ENCODE measurements at places on chromosomes 11 and 22.

GRCh38 chr22:18968011-18968749, 32.1 kb upstream of the PRODH start:
- no peak for DNase-seq

- DNase-seq, result no peak
These were observed 3.7 kb downstream of the ACAD8 start for GRCh38 chr11:134257101-134257500.

DNA sequence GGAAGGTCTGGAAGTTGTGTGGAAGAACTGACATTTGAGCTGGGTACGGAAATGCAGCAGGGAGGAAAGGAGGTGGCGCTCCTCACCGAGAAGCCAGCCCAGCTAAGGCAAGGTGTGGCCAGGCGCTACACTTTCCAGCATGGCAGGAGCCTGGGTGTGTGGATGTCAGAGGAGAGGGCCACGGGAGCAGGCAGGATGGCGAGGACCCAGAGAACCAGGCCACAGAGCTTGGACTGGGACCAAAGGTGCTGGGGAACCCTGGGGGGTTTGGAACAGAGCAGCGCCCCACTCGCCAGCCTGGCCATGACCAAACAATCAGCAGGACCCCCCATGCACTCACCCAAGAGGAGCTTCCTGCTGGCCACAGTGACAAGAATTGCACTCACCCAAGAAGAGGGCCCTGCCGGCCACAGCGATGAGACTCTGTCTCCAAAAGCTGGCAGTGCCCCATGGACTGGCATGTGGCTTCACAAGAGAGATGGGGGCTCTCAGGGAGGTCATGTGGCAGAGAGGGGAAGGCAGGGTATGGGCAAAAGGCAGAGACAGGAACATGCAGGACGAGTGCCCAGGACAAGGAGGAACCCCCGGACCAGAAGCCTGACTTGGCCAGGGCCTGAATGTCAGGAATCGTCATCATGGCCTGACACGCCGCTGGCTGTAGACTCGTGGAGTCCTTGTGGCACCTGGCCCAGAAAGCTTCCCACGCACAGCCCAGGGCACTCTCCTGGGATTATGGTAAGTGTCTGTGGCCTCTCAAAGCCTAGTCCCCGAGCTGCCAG, 45.4 kb downstream of the IGF2 start:
- no peak for DNase-seq

- DNase-seq, result no peak
These were observed 129.1 kb downstream of the EHF start for GRCh38 chr11:34749666-34750659.

DNA sequence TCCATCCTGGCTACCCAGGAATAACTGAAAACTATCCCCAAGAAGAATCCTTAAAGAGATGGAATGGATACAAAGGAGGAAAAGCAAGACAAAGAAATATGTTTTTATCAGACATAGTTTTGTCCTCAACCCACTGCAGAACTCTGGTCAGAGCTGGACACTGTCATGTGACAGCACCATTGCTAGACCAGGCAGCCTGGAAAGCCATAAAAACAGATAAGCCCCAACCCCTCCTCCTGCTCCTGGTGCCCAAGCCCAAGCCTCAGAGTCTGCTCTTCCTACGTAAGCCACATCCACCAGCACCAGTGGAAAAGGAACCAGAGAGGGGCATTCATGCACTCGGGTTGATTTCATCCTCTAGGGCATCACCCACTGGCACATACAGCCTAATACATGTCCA, 116.9 kb downstream of the TRIM29 start:
- no peak for DNase-seq

GRCh38 chr11:5703741-5704536, 14.3 kb downstream of the TRIM22 start:
- no peak for DNase-seq

- DNase-seq, result no peak
These were observed 113.8 kb downstream of the NECTIN1 start for GRCh38 chr11:119615003-119615881.

DNA sequence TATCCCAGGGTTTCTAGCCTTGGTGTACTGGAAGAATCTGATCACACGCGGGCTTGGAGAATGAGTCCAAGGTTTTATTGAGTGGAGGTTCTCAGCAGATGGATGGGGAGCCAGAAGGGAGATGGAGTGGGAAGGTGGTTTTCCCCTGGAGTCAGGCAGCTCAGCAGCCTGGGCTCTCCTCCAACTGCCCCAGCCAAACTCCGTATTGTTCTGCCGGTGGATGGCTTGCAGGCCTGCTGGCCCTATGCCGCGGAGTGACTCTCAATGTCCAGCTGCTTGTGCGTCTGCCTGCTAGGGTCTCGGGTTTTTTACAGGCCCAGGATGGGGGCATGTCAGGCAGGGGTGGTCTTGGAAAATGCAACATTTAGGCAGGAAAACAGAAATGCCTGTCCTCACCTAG, 162.4 kb upstream of the LMO1 start:
- DNase-seq, result no peak

GRCh38 chr22:49997251-49997599, 15.3 kb downstream of the IL17REL start:
- no peak for DNase-seq

DNA sequence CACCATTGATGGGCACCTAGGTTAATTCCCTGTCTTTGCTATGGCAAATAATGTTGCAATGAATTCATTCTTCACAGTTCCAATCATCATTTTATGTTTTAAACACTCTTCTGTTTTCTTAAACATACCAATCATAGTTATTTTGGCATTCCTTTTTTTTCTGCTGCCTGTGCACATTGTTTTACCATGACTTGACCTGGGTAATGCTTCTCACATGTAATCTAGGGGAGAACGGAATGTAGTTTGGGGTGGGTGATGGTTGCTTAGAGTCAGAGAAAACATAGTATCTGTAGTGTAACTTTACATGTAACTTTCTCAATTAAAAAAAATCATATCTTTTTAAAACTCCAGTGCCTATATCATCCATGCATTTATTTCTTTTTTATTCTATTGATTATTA, 1945.3 kb upstream of the RAG2 start:
- DNase-seq, result no peak

GRCh38 chr11:65505466-65506289, 6.8 kb downstream of the MALAT1 start:
- no peak for DNase-seq

GRCh38 chr22:37806409-37807333, 1.1 kb upstream of the GCAT start:
- DNase-seq, result no peak

- DNase-seq, result no peak
These were observed 60.4 kb upstream of the CD5 start for GRCh38 chr11:61041755-61042518.

- DNase-seq, result peak; percentile 84
These were observed 7.9 kb upstream of the FADS3 start for GRCh38 chr11:61899146-61899841.

DNA sequence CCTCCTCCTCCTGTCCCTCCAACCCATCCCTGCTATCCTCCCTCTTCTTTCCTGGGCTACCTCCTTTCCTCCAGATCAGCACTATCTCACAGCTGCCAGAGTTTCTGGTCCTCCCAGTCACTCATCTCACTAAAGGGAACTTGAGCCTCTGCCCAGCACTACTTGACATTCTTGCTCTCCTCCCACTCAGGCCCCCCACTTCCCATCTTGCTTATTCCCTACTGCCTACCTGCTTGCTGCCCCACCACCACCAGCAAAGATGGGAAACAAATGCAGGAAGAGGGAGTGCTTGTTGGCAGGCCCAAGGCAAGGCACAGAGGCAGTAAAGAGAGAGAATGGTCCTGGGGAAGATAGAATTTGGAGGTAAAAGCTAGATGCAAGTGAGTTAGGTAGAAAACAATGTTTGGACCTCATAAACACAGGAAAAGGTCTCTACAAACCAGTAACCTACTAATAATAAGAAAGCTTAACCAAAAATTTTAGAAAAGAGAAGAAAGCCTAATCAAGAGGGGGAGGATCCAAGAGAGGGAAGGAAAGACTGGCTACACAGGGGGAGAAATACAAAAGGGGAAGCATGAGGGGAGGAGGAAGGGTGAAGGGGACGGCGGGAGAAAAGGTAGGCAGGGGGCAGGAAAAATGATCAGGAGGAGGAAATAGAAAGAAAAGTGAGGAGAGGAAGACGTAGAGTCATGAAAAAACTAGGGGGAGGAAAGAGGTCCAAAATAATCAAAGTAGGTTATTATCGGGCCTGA, 63.6 kb downstream of the PAK1 start:
- no peak for DNase-seq

- no peak for DNase-seq
These were observed 2.0 kb upstream of the FXYD6 start for GRCh38 chr11:117878314-117878938.

DNA sequence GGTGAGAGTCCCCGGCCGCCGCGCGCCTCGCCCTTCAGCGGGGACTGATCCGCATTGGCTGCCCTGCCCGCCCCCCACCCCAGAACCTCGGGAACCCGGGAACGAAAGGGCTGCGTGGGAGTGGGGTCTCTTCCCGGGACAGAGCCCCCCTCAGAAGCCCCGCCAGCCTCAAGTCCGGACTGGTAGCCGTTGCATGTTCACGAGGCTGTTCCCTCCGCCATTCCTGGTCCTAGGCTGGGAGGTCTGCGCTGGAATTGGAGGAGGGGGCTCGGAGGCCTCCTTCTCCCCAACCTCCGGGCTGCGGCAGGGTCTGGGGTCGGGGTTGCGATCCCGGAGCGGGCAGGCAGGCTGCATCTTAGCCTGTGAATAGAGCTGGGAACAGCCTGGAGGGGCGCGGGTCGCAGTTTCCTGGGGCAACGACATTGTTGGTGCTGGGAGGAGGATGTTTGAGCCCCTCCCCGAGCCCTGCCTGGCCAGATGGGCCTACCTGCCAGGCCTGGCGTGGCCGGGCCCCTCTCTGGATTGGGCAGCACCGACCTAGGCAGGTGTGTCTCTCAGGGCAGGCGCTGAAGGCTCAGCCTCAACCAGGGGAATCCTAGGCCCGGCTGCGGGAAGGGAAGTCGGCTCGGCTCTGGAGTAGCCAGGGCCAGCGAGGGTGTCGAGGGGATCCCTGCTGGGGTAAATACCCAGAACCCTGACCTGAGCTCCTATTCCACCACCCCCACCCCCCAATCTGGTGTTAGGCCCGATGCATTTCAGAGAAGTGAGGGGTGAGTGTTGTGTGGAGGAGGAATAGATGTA, 670 bp downstream of the MAPK8IP1 start:
- no peak for DNase-seq

- no peak for DNase-seq
These were observed 84.1 kb downstream of the NXPE2 start for GRCh38 chr11:114762408-114762807.

GRCh38 chr11:130897262-130898182, 18.8 kb downstream of the SNX19 start:
- DNase-seq, result no peak

- DNase-seq, result no peak
These were observed 41.3 kb downstream of the MUC6 start for GRCh38 chr11:995044-995751.

DNA sequence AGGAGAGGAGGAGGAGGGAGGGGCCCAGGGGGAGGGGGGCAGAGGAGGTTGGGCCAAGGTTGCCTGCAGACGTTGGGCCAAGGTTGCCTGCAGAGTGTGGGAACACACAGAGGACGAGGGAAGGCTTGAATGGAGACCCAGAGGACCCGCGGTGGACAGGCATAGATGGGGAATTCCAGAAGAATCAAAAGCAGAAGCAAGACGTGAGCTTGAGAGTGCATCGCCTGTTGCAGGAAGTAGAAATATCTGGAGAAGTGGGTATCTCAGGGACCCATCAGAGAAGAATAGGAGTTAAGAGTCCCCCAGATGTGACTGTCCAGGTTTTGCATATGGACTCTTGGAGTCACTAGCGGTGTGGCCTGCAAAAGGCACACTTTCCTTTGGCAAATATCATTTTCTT, 670.2 kb downstream of the TBC1D22A start:
- no peak for DNase-seq

- DNase-seq, result no peak
These were observed 99.8 kb upstream of the OR9G4 start for GRCh38 chr11:56848141-56848809.

GRCh38 chr11:130906616-130907015, 9.7 kb downstream of the SNX19 start:
- no peak for DNase-seq

DNA sequence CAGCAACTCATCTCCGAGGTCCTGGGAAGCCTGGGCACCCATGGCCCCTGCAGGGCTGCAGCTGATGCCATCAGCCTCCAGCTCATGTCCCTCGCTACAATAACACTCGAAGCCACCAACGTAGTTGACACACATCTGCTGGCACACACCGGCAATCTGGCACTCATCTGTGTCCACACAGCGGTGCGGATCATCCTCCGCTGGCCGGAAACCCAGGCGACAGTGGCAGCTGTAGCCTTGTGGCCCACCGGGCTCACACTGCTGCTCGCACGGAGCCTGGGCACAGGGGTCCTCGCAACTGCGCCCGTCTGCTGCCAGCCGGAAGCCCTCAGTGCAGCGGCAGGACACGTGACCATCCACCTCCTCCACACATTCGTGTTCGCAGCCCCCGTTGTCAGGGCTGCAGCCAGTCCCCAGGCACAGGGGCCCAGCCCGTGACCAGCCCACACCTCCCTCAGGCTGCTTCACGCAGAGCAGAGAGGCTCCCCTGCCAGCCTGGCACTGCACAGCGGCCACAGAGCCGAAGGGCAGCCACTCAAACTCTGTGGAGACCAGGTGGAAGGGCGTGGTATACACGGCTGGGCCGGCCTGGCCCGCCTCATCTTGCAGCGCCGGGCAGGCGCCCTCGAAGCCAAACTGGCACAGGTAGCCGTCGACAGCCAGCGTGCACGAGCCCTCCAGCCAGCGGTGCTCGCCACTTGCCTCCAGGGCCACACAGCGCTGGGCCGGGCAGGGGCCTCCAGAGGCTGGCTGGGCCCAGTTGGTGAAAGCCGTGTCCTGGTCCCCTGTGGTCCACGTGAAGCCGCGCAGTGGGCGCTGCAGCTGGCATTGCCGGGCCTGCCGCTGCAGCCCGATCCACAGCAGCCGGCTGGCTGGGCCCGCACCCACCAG, 678 bp downstream of the CD248 start:
- DNase-seq, result no peak

GRCh38 chr22:41725510-41726110, 26.3 kb downstream of the MEI1 start:
- no peak for DNase-seq

DNA sequence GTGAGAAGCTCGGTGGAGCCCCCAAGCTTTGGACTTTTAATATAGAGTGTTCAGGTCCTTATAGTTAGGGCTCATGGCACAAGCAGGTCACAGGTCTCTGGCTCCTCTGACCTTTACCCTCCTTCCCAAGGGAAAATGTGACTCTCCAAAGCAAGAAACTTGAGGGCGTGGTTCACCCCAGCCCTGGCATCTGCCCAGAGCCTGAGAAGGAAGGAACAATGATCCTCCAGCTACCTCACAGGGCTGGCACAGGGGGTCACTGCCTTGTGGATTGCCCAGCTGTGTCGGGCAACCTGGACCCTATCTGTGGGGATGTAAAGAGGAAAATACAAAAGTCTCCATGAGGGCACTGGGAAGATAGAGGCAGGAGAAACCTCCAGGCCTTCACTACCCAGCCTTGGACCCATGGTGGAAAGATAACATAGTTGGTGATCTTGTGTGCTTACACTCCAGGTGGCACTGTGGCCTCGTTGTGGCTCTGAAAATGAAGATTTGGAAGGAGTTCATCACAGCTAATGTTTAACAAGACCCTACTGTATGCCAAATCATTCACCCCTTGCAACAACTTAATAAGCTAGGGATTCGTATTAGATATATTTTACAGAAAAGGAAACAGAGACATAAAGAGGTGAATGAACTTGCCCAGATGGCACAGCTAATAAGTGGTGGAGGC, 3.8 kb upstream of the ZNF195 start:
- no peak for DNase-seq

GRCh38 chr11:13663631-13664071, 4.8 kb upstream of the FAR1 start:
- no peak for DNase-seq

- DNase-seq, result no peak
These were observed 2.0 kb downstream of the ARVCF start for GRCh38 chr22:20014526-20015186.

GRCh38 chr11:107562647-107563208, 2.8 kb downstream of the ALKBH8 start:
- DNase-seq, result no peak

Measured in stimulated activated CD8-positive, alpha-beta memory T cell treated with anti-CD3 and anti-CD28 coated beads, Interleukin-2, amount 100 ng/mL, for 48 hours (primary cell).